ENCODE measurements at places on chromosomes 16 and 17.

DNA sequence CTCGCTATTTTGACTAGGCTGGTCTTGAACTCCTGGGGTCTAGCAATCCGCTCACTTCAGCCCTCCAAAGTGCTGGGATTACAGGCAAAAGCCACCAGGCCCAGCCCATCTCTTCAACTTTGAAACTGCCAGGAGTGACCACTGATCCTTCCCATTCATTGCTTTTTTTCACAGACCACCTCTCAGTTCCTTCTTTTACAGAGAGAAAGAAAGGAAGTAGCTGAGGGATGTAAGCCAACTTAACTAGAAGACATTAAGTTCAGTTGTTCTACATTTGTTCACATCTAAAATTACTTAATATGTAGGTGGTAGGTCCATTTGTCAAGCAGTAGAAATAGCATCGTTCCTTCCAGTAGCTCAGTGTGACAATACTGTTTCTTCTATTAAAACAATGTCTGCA is 219.8 kb downstream of the STX8 start:
- no peak for DNase-seq

DNA sequence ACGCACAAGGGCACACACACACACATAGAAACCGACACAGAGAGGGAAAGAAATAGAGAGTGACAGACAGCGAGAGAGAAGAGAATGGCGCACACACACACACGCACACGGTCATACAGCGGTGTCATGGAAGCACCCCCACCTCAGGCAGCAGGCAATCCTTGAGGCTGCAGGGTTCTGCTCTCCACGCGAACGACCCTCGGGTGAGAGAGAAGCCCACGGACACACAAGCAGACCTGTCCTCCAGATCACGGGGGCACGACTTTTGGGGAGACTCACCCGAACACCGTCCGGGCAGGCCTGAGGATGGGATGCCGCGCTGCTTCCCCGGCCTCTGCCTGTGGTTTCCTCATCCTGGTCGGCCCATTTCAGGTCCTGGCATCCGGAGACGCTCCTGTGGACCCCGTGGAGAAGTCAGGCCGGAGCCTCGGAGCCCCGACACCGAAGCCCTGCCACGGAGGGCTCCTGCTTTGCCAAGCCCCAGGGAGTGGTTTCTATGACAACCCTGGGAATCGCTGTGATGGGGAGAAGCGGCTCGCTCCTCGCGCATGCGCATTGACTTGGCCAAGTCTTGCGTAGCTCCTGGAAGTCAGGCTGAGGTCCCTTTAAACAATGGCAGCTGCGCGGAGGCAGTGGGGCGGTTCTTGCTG is 118.2 kb upstream of the KCNJ18 start:
- DNase-seq = peak; percentile 76

- DNase-seq = no peak
These were observed 69.9 kb downstream of the FTO start for GRCh38 chr16:53773881-53774280.

GRCh38 chr16:70605283-70605657 is 41.1 kb upstream of the IL34 start:
- DNase-seq = no peak

GRCh38 chr17:9021158-9021991 is at the start of gene NTN1:
Gene NTN1 (plus strand): TSS chr17:9021510. CDS start chr17:9022374, 864 bp downstream.
- DNase-seq = peak; percentile 70

- peak; percentile 9 for DNase-seq
These were observed 393.4 kb downstream of the SEC14L1 start for GRCh38 chr17:77534137-77534536.

DNA sequence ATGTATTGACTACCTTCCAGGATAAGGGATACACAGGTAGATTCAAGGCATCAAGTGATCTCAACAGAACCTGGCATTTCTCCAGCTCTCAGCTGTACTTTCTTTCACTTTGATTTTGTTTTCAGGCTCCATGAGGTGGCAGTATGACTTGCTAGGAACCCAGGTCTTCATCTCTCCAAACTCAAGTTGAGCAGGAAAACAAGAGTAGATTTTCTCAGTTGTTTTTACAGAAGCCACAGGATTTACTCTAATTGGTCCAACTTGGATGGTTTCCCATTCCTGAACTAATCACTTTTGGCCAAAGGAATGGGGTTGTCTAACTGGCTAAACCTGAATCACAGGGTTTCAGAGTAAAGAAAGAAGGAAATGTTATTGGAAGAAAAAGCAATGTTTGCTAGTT is 146.6 kb downstream of the TRIM37 start:
- DNase-seq = no peak

GRCh38 chr17:45050481-45051059 is 862 bp downstream of the DCAKD start:
- no peak for DNase-seq

DNA sequence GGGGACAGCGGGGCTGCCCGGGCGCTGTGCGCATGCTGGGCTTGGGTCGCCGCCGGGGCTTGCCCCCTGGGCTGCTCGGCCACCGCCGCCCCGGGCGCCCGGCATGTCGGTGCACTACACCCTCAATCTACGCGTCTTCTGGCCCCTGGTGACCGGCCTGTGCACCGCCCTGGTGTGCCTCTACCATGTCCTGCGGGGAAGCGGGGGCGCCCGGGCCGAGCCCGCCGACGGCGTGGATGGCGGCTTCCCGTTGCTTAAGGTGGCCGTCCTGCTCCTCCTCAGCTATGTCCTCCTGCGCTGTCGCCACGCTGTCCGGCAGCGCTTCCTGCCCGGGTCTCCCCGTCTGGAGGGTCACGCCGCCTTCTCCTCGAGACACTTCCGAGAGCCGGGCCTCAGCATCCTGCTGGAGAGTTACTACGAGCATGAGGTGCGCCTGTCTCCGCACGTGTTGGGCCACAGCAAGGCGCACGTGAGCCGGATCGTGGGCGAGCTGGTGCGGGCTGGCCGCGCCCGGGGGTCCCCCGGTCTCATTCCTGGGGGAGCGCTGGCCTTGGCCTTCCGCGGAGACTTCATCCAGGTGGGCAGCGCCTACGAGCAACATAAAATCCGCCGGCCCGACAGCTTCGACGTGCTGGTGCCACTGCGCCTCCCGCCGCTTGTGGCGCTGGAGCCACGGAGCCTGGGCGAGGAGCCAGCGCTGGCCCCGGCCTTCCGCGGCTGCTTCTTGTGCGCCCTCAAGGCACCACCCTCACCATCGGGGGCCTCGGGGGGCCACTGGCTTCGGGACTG is 789 bp downstream of the ITPRIPL2 start:
- DNase-seq = peak; percentile 79

GRCh38 chr17:8955021-8955959 is 10.2 kb downstream of the PIK3R5 start:
- no peak for DNase-seq

- DNase-seq = no peak
These were observed 13.5 kb upstream of the SMIM5 start for GRCh38 chr17:75619506-75620431.

DNA sequence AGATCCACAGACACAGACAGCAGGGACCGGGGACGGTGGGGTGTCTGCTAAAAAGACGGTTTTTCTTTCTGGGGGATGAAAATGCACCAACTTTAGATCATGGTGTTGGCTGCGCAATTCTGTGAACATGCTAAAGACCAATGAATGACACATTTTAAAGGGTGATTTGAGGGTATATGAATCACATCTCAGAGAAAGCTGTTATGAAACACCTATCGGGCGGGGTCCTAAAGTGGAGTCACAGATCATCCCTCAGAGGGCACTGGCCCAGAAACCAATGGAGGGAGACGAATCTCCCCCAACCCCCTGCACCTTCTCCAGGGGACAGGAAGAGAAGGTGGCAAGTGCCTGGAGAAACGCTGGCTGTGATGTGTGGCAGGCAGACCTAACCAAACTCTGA is 26.0 kb downstream of the KLHDC4 start:
- no peak for DNase-seq

DNA sequence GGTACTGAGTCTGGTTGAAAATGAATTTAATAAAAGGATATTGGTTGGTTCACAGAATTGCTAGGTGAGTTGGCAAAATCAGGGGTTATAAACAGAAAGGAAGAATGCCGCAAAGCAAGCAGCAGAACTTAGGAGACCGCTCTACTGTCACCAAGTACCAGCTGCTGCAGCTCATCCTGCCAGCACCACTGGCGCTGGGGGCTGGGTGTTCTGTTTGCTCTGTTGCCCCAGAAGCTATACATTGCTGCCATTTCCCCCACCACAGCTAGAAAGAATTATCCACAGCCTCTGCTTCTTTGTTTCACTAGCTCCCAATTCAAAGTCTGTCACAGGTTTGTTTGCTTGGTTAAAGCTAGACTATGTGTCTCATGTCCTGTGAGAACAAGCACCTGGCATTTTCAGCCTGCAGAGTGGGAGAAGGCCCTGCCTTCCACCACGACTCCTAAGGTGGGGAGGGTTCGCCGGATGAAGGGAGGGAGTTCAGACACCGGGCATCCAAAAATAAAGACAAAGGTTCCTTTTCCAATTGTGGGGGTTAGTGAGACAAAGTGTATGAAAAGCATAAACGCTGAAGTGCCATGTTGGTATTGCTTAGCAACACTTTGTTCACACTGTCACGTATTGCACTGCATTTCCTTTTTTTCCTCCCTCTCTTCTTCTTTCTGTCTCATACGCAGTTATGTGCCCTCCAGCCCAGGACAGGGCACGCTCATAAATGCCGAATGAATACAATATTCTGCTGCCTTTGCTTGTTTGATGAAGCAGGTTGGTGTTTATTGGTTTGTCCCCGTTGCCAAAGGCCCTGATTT is 9.6 kb upstream of the CPD start:
- DNase-seq = no peak

- no peak for DNase-seq
These were observed 24.5 kb downstream of the NPLOC4 start for GRCh38 chr17:81612172-81612970.

- no peak for DNase-seq
These were observed 1.4 kb downstream of the NOTUM start for GRCh38 chr17:81959362-81960129.

DNA sequence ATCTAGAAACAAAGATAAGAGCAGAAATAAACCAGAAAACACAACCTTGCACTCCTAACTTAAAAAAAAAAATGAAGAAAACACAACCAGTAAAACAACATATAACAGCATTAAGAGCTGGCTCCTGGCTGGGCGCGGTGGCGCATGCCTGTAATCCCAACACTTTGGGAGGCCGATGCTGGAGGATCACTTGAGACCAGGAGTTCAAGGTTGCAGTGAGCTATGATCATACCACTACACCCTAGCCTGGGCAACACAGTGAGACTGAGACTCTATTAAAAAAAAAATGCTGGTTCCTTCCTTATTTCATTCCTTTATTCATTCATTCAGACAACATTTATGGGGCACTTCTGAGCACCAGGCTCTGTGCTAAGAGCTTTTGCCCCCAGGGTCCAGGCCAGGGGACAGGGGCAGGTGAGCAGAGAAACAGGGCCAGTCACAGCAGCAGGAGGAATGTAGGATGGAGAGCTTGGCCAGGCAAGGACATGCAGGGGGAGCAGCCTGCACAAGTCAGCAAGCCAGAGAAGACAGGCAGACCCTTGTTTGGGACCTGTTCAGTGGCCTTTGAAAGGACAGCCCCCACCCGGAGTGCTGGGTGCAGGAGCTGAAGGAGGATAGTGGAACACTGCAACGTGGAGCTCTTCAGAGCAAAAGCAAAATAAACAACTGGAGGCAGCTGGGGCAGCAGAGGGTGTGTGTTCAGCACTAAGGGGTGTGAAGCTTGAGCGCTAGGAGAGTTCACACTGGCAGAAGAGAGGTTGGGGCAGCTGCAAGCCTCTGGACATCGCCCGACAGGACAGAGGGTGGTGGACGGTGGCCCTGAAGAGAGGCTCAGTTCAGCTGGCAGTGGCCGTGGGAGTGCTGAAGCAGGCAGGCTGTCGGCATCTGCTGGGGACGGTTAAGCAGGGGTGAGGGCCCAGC is 2.6 kb downstream of the STH start:
- DNase-seq = no peak

DNA sequence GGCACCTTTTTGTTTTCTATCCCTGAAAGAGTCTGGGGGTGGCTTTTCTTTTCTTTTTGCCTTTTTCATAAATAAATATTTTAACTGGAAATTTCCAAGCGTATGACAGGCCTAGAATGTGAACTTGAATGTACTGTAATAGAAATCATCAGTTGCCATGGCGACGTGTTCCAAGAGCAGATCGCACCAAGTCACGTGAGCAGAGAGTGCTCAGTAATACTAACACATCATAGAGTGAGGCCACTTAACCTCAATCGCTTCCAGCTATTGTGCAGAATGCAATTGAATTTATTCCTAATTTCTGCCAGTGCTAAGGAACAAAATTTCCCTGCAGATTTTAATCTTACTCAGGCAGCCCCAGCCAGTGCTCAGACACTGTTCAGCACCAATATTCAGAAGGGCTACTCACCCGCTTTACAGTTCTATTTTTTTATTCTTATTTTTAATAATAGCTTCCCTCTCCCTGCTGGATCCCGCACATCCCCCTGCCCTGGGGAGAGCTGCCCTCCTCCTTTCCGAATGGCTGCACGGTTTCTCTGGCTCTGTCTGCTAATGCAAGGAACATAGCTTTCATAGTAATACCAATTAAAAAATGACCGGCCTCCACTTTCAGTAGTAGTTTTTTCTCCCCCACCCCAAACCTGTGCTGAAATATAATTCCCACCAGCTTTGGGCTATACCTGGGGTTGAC is 26.2 kb upstream of the PMFBP1 start:
- peak; percentile 66 for DNase-seq

DNA sequence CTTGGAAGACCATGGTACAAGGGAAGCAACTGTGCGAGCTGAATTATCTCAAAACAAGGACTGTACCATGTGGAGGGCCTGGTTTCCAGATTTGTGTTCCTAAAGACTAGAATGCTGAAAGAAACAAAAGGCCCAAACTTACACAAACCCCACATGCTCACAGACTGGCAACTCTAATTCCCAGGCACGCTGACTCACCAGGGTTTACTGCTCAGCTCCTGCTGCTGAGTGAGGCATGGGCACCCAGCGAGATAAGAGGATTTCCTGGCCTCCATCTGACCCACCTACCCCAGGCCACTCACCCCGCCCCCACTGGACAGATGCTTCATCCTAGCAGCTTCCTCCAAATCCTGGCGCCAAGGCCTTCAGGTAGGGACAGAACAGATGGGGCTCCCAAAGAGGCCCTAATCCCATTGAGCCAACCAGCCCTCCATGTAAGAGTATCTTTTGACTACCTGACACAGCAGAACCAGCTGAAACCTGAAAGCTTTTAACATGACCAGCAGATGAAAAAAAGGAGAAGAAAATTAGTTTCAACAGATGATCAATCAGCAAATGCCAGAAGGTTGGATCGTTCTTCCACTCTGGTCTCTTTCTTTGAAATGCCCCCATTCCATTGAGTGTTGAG is 33.9 kb downstream of the DCUN1D3 start:
- no peak for DNase-seq

GRCh38 chr17:28949185-28950016 is 1.9 kb downstream of the PHF12 start:
- peak; percentile 78 for DNase-seq

GRCh38 chr16:10266809-10267208 is 84.6 kb upstream of the GRIN2A start:
- no peak for DNase-seq

All from left hindlimb (tissue), 1 donor.